Type B pancreatic cell (in vitro differentiated cells): ENCODE measurements at places on chromosomes 7 and 10. TPM values are rescaled to one million over a fixed set of nuclear protein-coding genes. Genes with fewer than 3 reads are reported as not detected.

DNA sequence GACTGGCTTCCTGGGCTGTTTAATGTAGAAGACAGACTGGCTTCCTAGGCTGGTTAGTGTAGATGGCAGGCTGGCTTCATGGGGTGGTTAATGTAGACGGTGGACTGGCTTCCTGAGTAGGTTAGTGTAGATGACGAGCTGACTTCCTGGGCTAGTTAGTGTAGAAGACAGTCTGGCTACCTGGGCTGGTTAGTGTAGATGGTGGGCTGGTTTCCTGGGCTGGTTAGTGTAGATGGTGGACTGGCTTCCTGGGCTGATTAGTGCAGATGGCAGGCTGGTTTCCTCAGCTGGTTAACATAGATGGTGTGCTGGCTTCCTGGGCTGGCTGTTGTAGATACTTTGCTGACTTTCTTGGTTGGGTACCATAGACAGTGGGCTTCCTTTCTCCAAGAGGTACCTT, 122.9 kb upstream of the PPP2R2D start:
- no peak for DNase-seq
- H3K4me3 ChIP-seq, result no peak overlapping the region
- H3K4me1 ChIP-seq, result peaks cover 20% of the 10 kb centered on the region

MMRN2 gene
- total RNA-seq, result 4.0 and 5.5 TPM in 2 replicates

LRIT1 gene
- not detected in 2 replicates for total RNA-seq

DNA sequence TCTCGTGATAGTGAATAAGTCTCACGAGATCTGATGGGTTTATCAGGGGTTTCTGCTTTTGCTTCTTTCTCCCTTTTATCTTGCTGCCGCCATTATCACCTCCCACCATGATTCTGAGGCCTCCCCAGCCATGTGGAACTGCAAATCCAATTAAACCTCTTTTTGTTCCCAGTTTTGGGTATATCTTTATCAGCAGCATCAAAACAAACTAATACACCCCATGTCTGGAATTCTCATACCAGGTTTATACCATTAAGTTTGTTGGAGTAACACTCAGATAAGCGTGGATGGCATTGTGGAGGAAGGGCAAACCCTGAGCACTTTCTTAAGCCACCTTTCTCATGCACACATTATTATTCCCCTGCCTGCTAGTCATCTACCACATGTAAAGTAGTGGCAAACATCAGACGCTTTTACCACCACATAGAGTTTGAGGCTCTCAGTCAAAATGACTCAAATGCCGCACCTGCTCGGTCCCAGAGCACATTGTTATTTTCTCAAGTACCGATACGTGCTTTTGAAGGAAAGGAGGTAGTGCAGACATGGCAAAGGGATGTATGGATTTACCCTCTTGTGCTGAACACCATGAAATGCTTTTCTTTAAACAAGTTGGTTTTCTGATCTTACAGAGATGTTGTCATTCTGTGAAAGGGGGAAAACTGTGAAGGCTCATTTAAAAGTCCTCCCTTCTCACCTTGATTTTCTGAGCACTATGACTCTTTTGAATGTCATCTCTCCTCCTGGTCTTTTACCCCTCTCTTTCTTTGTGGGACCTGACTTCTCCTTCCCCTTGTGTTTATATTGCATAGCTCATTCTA, 429.7 kb downstream of the EXOC4 start:
- H3K4me3 ChIP-seq, result no peak overlapping the region
- H3K27ac ChIP-seq, result no peak overlapping the region
- peaks cover 8% of the 10 kb centered on the region for H3K36me3 ChIP-seq
- H3K27me3 ChIP-seq, result peaks cover 3% of the 10 kb centered on the region
- no peak for DNase-seq

ALKBH4 gene
- total RNA-seq, result 11.2 and 13.3 TPM in 2 replicates

DNA sequence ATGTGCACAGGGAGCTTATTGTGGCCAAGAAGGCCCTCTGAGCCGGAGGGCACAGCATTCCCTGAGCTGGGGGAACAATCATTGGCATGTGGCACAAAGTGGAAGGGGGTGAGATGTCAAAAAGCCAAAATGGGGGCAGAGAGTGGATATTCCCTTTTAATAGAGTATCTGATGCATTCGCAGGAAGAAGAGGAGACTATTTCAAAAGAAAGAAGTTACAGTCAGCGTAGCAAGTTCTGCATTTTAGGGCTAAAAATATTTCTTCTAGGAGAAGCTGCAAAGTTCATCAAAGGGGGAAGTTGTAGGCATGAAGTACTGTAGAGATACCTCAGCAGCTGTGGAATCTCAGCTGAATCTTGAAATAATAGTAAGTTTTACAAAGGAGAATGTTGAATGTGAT, 136.0 kb upstream of the WDR11 start:
- H3K4me1 ChIP-seq, result no peaks in the 10 kb centered on the region
- H3K4me3 ChIP-seq, result no peak overlapping the region
- no peak for DNase-seq
- no peaks in the 10 kb centered on the region for H3K36me3 ChIP-seq

LIPN gene
- 0.24 and 1.5 TPM in 2 replicates for total RNA-seq

- no peaks in the 10 kb centered on the region for H3K27me3 ChIP-seq
Measured at GRCh38 chr10:127276794-127277462, 80.5 kb upstream of the INSYN2A start.

GRCh38 chr7:2217716-2218443, 14.9 kb downstream of the MAD1L1 start:
- no peaks in the 10 kb centered on the region for H3K27me3 ChIP-seq
- H3K4me1 ChIP-seq, result no peaks in the 10 kb centered on the region
- no peak overlapping the region for H3K27ac ChIP-seq
- DNase-seq, result no peak
- no peak overlapping the region for H3K4me3 ChIP-seq
- peaks cover 24% of the 10 kb centered on the region for H3K36me3 ChIP-seq

OR2F1 gene
- not detected in 2 replicates for total RNA-seq

- H3K27ac ChIP-seq, result no peak overlapping the region
- no peak overlapping the region for H3K4me3 ChIP-seq
- DNase-seq, result no peak
- peaks cover 4% of the 10 kb centered on the region for H3K4me1 ChIP-seq
Measured at GRCh38 chr7:55523366-55523765, 48.9 kb downstream of the VOPP1 start.

- H3K4me3 ChIP-seq, result peak overlapping the region; percentile 47
- peak overlapping the region; percentile 39 for H3K27ac ChIP-seq
- peaks cover 58% of the 10 kb centered on the region for H3K4me1 ChIP-seq
- DNase-seq, result no peak
Measured at GRCh38 chr10:34727595-34728033, 87.5 kb downstream of the PARD3 start.

- H3K36me3 ChIP-seq, result peaks cover 7% of the 10 kb centered on the region
- no peak for DNase-seq
- H3K27ac ChIP-seq, result peak overlapping the region; percentile 6
- H3K4me1 ChIP-seq, result peaks cover 54% of the 10 kb centered on the region
- H3K4me3 ChIP-seq, result no peak overlapping the region
Measured at GRCh38 chr7:55130395-55131141, 111.8 kb downstream of the EGFR start.

DNA sequence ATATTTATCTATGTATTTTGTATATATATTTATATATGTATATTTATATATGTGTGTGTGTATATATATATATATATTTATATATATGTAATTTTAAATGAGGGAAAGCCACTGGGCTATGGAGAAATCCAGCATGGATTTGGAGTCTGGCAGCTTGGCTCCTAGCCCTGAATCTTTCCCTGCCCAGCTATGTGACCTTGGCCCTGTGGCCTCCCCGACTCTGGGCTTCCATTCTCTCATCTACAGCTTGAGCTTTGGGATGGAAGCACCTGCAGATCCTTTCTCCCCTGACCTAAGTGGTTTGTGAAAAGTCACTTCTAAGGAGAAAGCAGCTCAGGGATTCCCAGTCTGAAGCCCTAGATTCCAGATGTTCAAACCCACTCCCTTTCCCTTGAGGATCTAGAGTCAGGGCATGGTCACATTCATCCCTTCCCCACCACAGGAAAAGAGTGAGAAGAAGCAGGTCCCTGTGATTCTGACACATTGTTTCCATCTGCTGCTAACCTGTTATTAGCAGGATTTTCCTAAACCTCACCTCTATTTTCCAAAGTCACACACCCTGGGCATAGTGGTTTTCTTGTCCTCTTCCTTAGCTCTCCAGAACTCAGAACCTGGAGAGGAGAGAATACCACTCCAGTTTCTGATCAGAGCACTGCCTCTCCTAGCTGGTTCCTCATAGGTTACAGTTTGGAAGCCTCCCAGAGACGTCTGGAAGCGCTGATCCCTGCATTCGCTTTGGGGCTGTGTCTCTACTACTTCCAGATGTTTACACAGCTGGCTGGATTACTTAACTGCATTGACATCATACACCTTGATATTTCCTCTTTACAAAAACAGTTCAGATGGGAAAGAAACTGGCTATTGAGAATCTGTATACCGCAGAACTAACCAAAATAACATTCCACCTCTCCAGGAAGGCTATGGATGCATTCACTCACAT, 327.5 kb upstream of the ZMIZ1 start:
- H3K4me1 ChIP-seq, result peaks cover 45% of the 10 kb centered on the region
- peak overlapping the region; percentile 3 for H3K4me3 ChIP-seq
- H3K27ac ChIP-seq, result no peak overlapping the region
- H3K27me3 ChIP-seq, result peaks cover 4% of the 10 kb centered on the region
- no peak for DNase-seq
